ENCODE measurements at places on chromosomes 6 and 20.

- DNase-seq = no peak
Observed at GRCh38 chr20:51811042-51811355, 8.7 kb upstream of the SALL4 start.

- DNase-seq = no peak
Observed at GRCh38 chr6:57183336-57183735, 11.2 kb downstream of the BAG2 start.

- DNase-seq = peak; percentile 72
Observed at GRCh38 chr6:169831450-169832246, 80.2 kb downstream of the ERMARD start.

DNA sequence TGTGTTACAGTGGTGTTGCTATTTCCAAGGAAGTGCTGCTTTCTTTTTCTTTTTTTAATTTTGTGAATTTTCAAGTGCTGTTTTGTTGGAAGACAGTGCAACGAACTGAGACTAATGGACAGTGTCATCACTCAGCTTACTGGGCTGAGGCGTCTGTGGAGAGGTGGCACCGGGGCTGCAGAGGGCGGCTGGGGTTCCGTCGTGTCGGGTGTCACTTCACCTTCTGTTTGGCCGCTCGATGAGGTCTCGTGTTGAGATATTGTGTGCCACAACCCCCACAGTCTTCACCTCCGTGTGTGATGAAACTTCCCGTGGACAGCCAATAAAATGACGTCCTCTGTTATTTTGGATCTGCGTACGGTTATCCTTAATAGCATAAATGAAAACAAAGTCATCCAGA, 149.4 kb upstream of the SNX9 start:
- no peak for DNase-seq

GRCh38 chr20:3168829-3169590, 4.3 kb downstream of the LZTS3 start:
- no peak for DNase-seq

DNA sequence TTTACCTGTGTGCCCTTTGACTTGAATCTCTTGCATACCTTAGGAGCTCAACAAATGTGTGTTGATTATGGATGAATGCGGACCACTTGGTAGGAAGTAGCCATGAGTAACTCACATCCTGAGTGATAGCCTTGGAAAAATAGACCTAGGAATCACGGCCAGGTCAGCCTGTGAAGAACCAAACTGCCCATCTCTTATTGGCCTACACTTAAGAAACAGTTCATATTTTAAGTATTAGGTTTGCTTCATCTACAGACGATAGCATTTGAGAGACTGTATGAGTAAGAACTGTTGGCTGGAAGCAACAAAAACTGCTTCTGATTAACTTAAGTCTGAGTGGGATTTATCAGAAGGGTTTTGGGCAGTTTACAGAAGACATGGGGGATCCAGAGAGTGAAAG, 320.1 kb upstream of the PRND start:
- no peak for DNase-seq

DNA sequence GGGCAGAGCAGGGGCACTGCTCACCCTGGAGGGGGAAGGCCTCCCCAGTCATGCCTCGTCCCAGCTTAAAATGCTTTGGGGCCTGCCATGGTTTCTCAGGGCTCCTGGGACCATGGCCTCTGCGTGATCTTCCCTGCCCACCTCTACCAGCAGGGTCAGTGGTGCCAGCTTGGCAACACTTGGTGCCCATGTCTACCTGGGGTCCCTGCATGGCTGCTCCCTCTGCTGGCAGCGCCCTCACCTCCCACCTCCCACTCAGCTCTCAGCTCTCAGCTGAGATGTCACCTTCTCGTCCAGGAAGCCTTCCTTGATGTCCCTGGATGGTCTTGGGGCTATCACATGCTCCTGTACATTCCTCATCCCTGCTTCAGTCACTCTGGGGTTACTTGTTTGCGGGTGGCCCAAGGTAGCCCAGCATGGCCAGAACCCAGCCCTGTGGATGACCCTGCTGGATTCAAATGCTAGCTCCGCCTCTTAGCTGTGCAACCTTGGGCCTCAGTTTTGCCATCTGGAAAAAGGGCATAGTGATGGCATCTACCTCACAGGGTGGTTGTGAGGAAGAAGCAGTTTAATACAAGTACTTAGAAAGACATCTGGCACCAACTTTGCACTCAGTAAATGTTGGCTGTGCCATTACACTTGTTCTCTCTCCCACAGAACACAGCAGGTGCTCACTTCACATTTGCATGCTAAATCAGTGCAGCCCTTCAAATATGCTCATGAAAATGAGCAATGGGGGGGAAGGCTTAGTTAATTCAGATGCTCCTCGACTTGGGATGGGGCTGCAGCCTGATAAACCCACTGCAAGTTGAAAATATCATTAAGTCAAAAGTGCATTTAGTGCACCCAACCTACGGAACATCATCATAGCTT, 53.5 kb upstream of the PTPN1 start:
- DNase-seq = no peak

GRCh38 chr6:37822851-37823682, 3.5 kb downstream of the ZFAND3 start:
- DNase-seq = peak; percentile 91

DNA sequence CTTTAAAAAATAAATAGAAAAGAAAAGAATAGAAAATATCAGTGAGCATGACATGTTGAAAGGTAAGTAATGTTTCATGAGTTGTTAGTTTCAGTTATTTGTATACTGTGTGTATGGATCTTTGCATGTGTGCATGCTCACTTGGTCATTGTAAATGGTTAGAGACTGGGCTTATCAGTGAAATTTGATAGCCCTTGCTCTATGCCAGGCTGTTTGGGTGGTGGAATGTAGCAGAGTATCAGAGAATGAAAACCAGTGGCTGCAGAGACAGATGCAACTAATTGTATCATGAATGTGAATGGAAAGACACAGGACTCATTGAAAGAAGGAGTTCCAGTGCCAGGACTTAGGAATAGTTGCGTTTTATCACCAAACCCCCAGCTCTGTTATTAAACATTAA, 4.2 kb downstream of the GSTA2 start:
- no peak for DNase-seq

GRCh38 chr20:45097485-45098102, 3.3 kb downstream of the KCNS1 start:
- DNase-seq = peak; percentile 72

DNA sequence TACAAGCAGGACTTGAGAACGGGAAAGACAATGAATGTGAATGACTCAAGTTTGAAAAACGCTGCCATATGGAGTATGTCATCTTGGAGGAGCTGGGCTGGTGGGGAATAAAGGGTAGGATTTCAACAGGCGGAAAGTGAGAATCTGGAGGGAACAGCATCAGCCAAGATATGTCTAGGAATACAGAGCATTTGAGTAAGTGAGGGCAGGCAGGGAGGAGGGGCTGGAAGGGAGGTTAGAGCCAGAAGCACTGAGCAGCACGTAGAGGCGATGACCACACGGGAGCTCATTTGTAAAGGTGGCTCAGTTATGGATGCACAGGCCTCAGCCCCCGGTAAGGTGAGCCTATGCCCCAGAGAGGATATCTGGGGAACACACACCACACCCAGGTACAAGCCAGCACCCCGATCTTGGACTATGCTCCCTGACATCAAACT, 115.1 kb downstream of the ZMYND8 start:
- DNase-seq = no peak

GRCh38 chr20:41183831-41184230, 46.5 kb downstream of the PLCG1 start:
- no peak for DNase-seq

- DNase-seq = peak; percentile 27
Observed at GRCh38 chr6:42315991-42316970, 98.6 kb upstream of the MRPS10 start.

DNA sequence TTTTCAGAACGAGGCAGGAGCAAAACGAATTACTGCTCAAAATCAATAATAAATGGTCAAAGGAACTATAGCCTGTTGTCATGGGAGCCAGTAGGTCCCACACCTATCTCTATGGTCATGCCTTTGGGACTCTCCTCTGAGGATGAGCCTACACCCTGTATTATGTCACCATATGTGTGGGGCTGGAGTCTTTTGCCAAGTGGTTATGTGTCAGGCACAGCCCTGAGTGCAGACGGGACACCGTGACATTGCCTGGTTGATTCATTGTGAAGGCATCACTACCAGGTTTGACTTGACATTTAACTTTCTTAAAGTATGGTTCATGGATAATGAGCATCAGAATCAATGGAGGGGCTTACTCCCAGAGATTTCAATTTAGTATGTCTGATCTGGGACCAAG, 23.6 kb downstream of the BMP6 start:
- no peak for DNase-seq

- peak; percentile 16 for DNase-seq
Observed at GRCh38 chr20:49675368-49676151, 38.1 kb downstream of the B4GALT5 start.

- no peak for DNase-seq
Observed at GRCh38 chr20:15625981-15626380, 947.3 kb downstream of the KIF16B start.

GRCh38 chr6:122404444-122404843, 5.0 kb downstream of the HSF2 start:
- DNase-seq = peak; percentile 8

GRCh38 chr20:42530855-42531448, 658.8 kb downstream of the PTPRT start:
- peak; percentile 5 for DNase-seq

GRCh38 chr6:161658211-161658610, 384.4 kb upstream of the AGPAT4 start:
- DNase-seq = no peak

GRCh38 chr20:49030954-49031619, 15.0 kb upstream of the CSE1L start:
- DNase-seq = no peak

- no peak for DNase-seq
Observed at GRCh38 chr6:64712606-64713005, 994.4 kb downstream of the EYS start.

DNA sequence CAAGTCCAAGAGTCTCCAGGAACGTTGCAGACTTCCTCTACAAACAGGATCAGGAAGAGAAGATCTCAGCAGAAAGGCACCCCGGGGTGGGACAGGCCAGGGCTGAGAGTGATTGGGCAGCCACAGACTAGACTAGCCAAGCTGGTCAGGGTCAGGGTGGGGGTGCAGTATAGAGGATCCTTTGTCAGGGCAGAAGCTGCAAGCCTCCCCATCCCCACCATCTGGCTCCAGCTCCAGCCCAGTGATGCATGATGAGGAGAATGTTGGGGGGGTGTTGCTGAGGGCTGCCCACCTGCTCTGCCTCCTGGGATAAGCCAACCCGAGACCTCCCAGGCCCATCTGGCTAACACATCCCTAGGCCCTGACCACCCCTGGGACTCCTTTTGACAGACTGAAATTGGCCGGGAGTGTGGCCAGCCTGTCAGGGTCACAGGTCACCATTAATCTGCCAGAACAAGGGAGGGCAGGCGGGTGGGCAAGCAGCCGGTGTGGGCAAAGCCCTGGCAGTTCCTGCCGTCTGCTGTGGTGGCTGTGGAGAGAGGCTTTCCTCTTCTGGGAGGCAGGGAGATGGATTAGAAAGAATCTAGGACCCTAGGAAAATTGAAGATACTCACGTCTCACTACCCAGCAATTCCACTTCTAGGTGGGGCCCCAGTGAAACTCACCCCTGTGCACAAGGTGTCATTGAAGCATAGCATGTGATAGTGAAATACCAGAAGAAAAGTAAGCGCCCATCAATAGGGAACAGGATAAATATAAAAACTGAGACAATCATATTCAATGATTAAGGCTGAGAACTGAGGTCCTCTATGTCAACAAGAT, 22.1 kb upstream of the SNTA1 start:
- no peak for DNase-seq

DNA sequence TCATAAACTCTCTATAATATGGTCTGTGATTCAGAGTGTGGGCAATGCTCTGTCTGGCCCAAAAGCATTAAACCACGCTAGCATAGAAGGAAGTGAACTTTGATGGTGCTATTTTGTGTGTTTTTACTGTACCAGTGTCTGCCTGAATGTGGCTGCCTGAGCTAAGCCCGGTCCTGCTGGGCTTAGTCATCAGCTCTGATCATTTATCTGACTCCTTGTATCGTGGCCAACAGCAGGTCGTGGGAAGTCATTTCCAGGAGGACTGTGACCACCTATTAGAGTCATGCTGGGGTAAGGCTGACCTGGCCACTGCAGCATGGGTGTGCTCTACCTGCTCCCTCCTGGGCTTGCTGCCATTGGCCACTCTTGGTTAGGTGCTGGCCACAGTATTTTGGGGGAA, 239.1 kb upstream of the CEP162 start:
- no peak for DNase-seq

GRCh38 chr6:78962448-78962847, 95.1 kb downstream of the IRAK1BP1 start:
- no peak for DNase-seq

GRCh38 chr6:71887744-71888230, 1.4 kb downstream of the RIMS1 start:
- DNase-seq = no peak

GRCh38 chr6:24385536-24386269, 17.0 kb upstream of the MRS2 start:
- DNase-seq = no peak

DNA sequence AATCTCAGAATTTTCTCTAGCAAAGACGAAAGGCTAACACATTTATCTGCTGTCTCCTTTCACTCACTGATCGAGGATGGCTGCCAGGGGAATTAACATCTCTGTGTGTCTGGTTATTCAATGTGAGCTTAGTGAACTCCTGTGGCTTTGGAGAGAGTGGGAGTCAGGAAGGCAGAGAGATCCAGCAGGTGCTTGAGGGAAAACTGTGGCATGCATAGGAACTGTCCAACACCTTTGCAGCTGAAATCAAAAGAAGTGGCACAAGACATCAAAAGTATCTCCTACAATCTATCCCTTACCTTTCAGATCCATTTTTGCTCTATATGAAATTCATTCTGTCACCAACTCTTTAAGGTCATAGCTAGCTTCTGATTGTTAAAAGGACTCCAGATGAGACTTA, 11.8 kb upstream of the FAM184A start:
- no peak for DNase-seq
